T-helper 1 cell treated with Interleukin-12 subunit alpha and Interleukin-12 subunit beta and Interleukin-4 antibody, amounts not matched to agents 30 ng/mL and 1 ng/mL, for 36 hours (primary cell): ENCODE measurements at places on chromosomes 1 and 21. TPM values are rescaled to one million over a fixed set of nuclear protein-coding genes. Genes with fewer than 3 reads are reported as not detected.

OR2T11 gene
- not detected in 2 replicates for total RNA-seq

E2F2 gene
- 72.5 and 78.8 TPM in 2 replicates for total RNA-seq

PFKFB2 gene
- total RNA-seq = 4.9 and 5.0 TPM in 2 replicates

DFFB gene
- 13.7 and 14.6 TPM in 2 replicates for total RNA-seq

LCE7A gene
- total RNA-seq = not detected in 2 replicates

IL12RB2 gene
- 151 and 159 TPM in 2 replicates for total RNA-seq

SPATA45 gene
- total RNA-seq = 0.93 TPM in 1 of 2 replicates, not detected in the other

NPHS2 gene
- not detected in 2 replicates for total RNA-seq

SLFNL1 gene
- total RNA-seq = 0.20 and 0.34 TPM in 2 replicates

SLC9C2 gene
- not detected in 2 replicates for total RNA-seq

FGR gene
- total RNA-seq = 0.15 and 0.22 TPM in 2 replicates

ZYG11A gene
- 0.10 and 0.17 TPM in 2 replicates for total RNA-seq

GRHL3 gene
- 0.12 and 0.59 TPM in 2 replicates for total RNA-seq

AMY1C gene
- not detected in 2 replicates for total RNA-seq

S100A7 gene
- total RNA-seq = not detected in 2 replicates

FMO1 gene
- total RNA-seq = not detected in 2 replicates
